Stimulated activated CD4-positive, alpha-beta T cell treated with anti-CD3 and anti-CD28 coated beads, Interleukin-1b, Interleukin-23, amount 100 ng/mL, for 1 hour (primary cell): ENCODE measurements at places on chromosomes 6 and 20.

- no peak for DNase-seq
Observed at GRCh38 chr6:117531809-117532725, 49.6 kb downstream of the DCBLD1 start.

- no peak for DNase-seq
Observed at GRCh38 chr20:38152175-38152620, 12.9 kb downstream of the TGM2 start.

DNA sequence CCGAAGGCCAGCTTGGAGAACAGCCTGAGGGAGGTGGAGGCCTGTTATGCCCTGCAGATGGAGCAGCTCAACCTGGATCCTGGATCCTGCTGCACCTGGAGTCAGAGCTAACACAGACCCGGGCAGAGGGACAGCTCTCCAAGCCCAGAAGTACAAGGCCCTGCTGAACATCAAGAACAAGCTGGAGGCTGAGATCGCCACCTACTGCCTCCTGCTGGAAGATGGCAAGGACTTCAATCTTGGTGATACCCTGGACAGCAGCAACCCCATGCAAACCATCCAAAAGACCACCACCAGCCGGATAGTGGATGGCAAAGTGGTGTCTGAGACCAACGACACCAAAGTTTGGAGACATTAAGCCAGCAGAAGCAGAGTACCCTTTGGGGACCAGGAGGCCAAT, 223.5 kb upstream of the ID4 start:
- DNase-seq, result no peak

- no peak for DNase-seq
Observed at GRCh38 chr6:109984410-109984809, 6.3 kb downstream of the GPR6 start.
